CD4-positive, alpha-beta T cell treated with Interleukin-17A for 1 hour (primary cell): ENCODE measurements at places on chromosomes 7 and 10.
A peak's percentile ranks its signal among the peaks of the same experiment; 100 is the strongest.

DNA sequence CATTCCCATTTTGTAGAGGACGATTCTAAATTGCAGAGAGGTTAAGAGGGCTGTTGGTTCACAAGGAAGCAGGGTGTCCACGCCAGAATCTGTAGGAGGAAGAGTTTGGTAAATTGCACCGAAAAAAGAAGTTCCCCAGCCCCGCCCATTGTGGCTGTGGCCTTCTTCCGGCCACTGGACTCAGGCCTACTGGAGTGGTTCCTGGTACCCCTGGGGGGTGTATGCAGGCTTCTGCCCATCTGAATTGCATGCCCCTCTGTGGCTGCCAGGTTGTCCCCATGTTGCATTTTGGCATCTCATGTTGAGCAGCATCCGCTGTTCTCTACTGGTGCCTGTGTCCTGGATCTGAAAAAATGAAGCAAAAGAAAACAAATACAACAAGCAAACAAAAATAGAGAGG lies 234.2 kb downstream of the WDR11 start:
- no peak for DNase-seq

- DNase-seq, result no peak
Measured at GRCh38 chr7:130884437-130885417, 150.7 kb upstream of the KLF14 start.

GRCh38 chr7:43113622-43114457 lies 1.4 kb downstream of the HECW1 start:
- DNase-seq, result no peak

GRCh38 chr10:4622384-4622783 lies 203.6 kb upstream of the AKR1E2 start:
- DNase-seq, result no peak

- DNase-seq, result no peak
Measured at GRCh38 chr7:47007471-47007870, 574.4 kb downstream of the TNS3 start.

GRCh38 chr10:120480848-120481247 lies 23.8 kb downstream of the PLPP4 start:
- no peak for DNase-seq

GRCh38 chr10:104666106-104666505 lies 25.0 kb downstream of the SORCS3 start:
- DNase-seq, result no peak

DNA sequence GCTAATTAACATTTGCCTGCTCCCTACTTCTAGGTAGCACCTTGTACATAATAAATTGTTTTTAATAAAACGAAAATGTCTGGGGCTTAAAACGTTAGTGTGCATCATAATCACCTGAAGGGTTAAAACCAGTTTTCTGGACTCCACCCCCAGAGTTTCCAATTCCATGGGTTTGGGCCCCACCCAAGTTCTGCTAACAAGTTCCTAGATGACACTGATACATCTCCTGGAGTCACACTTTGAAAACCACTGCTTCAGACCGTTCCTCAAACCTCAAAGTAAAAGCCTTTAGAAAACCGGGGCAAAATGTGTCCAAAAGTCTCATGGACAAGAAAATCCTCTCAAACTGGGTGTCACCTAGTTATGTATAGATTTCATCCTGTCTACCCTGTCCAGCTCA lies 9.3 kb downstream of the OSBPL3 start:
- no peak for DNase-seq

- DNase-seq, result no peak
Measured at GRCh38 chr10:30357075-30357801, 8.2 kb upstream of the MTPAP start.

- DNase-seq, result no peak
Measured at GRCh38 chr7:149468208-149468607, 7.3 kb upstream of the ZNF777 start.

GRCh38 chr7:98329791-98330373 lies 48.4 kb downstream of the BRI3 start:
- DNase-seq, result no peak

DNA sequence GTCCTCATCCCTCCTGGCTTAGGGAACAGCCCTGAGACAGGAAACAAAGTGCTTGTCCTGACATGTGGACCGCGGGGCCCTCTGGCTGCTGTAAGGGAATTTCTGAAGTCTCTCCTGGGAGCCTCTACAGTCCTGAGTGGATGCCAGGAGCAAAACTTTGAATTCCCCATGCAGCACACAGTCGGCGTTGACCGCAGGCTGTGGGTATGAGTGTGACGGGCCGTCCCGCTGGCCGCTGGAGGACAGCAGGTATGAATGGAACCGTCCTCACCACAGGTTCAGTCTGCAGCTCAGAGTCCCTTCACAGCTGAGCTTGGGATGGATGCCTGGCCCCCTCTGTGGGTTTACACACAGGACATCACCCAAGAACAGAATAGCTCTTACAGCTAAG lies 94.9 kb downstream of the GPR26 start:
- no peak for DNase-seq

GRCh38 chr7:117111535-117111934 lies 158.2 kb downstream of the ST7 start:
- no peak for DNase-seq

DNA sequence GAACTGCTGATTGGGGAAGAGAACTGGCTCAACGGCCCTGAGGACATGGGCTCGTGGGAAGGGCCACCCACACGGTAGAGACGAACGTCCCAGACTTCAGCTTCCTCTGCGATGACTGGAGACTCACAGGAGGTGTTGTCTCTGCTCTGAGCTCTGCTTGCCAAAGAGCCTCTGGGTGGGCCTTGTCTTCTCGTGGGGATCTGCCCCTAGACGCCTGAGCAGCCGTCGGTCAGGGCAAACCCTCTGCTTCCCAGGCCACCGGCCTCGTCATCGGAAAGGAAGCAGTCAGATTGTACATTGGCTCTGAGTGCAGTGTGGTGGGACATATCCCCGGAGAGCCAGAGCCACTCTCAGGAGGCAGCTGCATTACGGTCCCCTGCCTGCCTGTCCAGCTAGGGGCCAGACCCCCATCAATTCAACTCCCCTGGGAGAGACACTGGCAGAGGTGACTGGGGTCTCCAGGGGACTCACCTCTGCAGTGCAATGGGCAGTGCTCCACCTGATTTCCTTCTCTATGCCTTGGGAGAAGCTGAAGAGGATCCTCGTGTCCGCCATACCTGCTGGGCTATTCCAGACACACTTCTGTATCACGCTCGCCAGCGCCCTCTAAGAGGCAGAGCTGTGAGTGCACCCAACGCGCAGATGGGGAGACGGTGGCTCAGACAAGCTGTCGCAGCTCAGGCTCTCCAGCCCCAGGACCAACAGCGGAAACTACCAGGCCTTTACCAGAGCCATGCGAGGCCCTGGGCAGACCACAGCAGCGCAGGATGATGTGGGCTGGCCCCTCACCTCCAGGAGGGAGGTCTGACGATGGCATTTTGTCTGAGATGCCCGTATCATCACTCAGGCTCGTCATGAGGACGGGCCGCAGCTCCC lies 227.4 kb downstream of the TCERG1L start:
- no peak for DNase-seq

DNA sequence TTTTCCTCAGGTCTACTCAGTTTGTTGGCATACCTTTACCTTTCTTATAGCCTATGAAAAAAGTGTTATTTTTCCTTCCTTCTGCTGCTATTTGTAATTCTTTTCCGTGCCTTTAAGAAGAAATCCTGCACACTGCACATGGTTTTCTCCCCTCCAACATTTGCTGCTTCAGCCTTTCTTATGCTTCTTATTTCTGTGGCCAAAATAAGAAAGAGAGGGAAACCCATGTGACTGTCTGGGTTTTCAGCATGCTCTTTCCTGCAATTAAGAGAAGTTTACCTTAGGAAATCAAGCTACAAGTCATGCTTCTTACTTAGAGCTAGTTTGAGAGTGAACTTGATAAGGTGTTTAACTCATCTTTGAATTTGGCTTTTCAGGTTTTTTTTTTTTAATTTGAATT lies 11.0 kb downstream of the TBC1D12 start:
- DNase-seq, result no peak

GRCh38 chr10:101780187-101780817 lies 2.9 kb downstream of the NPM3 start:
- no peak for DNase-seq

- peak; percentile 26 for DNase-seq
Measured at GRCh38 chr10:11625019-11625735, 13.7 kb upstream of the USP6NL start.

GRCh38 chr10:102379383-102379782 lies 16.1 kb upstream of the NFKB2 start:
- DNase-seq, result no peak

DNA sequence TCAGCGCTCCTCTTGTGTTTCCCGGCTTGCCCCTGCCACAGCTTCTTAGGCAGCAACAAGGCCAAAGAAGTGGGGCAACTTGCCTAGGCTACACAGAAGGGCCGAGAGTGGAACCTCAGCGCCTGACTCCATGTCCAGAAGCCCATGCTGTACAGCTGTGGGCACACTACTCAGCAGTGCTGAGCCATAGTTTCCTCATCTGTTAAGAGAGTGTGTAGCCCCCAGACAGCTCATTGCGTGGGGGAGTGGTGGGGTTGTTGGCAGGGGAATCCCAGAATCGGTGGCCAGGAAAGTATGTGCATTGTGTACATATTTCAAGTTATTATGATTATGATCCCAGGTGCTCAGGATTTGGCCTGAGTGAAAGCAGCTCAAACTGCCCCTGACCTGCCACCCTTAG lies 96.2 kb downstream of the CDH23 start:
- no peak for DNase-seq

- no peak for DNase-seq
Measured at GRCh38 chr7:20417675-20418382, 87.1 kb downstream of the ITGB8 start.

GRCh38 chr7:145718129-145718528 lies 398.5 kb upstream of the CNTNAP2 start:
- DNase-seq, result no peak

GRCh38 chr10:62048919-62049623 lies 147.6 kb downstream of the ARID5B start:
- peak; percentile 69 for DNase-seq

- peak; percentile 61 for DNase-seq
Measured at GRCh38 chr10:6347391-6347951, 144.7 kb downstream of the PFKFB3 start.

DNA sequence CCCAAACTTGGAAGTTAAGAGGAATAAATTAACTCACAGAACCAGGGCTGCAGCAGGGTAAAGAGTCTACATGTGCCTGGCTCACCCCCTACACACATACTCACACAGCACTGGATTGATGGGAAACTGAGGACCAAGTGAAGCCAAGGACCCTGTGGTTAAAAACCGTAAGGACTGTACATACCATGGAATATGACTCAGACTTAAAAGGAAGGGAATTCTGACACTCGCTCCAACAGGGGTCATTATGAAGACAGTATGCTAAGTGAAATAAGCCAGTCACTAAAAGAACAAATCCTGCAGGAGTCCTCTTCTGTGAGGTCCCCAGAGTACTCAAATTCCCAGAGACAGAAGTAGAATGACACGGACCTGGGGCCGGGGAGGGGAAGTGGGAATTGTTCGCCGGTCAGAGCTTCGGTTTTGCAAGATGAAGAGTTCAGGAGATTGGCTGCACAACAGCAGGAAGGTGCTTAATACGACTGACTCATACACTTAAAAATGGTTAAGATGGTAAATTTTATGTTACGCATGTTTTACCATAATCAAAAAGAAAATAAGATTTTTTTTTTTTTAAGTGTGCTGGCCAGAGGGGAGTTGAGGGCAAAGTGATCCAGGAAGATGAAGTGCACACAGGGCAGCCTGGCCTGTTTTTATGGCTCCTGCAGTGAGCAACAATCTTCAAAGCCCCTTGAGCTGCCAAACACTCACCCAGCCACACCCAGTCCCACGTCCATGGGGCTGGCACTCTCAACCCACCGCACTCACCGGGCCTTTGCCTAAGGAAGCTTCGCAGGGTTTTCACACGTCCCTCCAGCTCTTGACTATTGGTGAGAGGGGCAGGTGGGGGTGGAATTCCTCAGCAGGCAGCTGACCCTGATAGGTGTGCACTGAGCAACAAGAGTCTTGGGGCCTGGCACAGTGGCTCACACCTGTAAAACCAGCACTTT lies 26.4 kb downstream of the DRGX start:
- no peak for DNase-seq

GRCh38 chr7:68143345-68143744 lies 1146.7 kb downstream of the TYW1 start:
- no peak for DNase-seq

DNA sequence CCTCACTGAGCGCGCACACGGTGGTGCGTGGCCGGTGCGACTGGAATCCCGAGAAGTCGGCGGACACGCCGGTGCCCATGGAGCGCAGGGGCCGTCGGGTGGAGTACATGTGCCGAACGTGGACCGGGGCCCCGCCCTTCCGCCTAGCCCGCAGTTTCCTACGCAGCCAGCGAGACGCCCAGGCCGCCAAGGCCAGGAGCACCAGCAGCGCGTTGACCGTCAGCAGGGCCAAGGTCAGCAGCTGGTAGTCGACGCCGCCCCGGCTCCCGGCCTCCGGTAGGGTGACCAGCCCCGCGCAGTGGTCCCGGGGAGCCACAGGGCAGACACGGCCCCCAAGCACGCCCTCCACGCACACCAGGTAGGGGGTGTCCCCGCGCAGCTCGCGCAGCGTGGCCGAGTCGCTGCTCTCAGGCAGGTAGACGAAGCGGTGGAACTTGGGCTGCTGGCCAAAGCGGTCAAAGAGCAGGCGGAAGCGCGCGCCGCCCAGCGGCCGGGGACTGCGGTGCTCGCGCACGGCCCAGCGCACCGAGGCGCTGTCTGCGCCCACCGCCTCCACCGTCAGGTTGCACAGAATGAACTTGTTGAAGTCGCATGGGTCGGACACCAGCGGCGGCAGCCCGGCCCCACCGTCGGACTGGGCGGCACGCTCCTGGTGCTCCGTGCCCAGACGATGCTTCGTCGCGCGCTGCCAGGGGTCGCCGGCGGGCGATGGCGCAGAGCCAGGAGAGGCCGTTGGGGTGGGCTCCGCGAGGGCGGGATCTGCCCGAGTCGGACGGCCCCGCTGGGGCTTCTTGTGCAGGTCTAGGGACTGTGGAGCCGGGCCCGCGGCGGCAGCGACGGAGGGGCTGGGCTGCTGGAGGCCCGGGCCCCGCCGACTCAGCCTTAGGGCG lies 2.2 kb downstream of the TRIL start:
- DNase-seq, result peak; percentile 10

GRCh38 chr7:112199035-112199655 lies 7.1 kb downstream of the DOCK4 start:
- no peak for DNase-seq

GRCh38 chr7:123929107-123929506 lies 4.1 kb downstream of the SPAM1 start:
- DNase-seq, result no peak

DNA sequence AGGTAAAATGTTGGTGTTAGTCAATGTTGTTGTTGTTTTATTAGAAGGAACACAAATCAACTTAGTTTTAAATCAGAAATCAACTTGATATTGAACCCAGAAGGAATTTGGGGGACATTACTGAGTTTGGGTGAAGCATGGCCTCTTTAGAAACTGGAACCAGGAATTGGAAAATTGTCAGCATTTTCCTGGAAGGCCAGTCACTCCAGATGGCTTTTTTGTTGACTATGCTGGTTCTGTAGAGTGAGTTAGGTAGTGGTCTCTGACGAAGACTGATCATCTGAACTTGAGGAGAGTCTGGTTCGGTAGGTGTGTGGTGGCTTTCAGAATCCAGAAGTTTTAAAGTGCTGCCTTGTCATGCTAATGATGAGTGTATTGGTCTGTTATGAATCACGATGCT lies 111.5 kb downstream of the BMPER start:
- DNase-seq, result no peak
